Breast epithelium (tissue), 4 donors: ENCODE measurements at places on chromosomes 2 and 18. TPM values are rescaled to one million over a fixed set of nuclear protein-coding genes. Genes with fewer than 3 reads are reported as not detected.

- no peak for DNase-seq
These were observed 54.6 kb upstream of the TXNDC2 start for GRCh38 chr18:9831036-9831722.

DNA sequence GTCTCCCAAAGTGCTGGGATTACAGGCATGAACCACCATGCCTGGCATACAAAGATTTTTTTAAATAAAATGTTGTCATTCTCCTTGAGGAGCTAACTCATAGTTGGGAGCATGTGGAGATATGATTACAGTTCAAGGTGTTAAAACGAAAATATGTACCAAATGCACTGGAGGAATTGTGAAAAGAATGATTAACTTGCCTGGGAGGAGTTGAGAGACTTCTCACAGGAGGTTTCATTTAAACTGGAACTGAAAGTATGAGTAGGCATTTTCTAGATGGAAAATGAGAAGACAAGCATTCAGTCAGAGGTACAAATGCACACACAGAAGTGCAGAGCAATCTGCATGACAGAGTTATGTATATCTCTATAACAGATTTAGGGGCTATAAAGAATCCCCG lies 126.6 kb upstream of the PDE1A start:
- DNase-seq, result no peak

DNA sequence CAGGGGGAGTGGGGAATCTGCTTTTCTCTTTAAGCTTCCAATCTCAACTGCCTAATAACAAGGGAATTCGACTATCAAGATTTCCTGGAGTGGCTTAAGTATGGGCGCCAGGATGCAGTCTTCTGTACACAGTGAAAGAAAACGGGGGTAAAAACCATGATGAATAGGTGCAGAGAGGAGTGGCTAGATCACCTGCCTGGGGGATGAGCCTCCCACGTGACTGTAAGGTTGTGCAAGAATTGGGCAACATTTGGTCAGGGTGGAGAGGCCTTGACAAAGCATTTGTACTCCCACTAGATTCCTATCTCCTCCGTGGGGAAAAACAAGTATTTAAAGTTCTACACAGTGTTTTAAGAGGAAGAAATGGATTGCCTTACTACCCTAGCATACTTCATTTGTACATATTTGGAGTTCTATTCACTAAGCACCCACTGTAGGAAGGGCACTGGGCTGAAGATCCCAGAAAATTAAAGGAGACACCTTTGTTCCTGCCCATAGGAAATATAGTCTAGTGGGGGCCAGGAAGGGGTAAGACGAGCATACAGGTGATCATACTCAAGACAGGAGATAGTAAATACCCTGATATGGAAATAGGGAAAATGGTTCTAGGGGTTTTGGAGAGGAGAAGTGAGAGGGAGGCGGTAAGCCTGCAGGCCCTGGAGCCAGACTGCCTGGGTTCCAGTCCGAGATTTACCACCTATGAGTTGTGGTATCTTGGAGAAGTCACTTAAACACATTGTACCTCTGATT lies 29.2 kb downstream of the EPAS1 start:
- DNase-seq, result peak; percentile 87

The LRRTM1 gene
- 0.15 TPM for total RNA-seq

The PID1 gene
- 60.3 TPM for total RNA-seq

- DNase-seq, result no peak
These were observed 271.6 kb upstream of the SESTD1 start for GRCh38 chr2:179536185-179536584.

DNA sequence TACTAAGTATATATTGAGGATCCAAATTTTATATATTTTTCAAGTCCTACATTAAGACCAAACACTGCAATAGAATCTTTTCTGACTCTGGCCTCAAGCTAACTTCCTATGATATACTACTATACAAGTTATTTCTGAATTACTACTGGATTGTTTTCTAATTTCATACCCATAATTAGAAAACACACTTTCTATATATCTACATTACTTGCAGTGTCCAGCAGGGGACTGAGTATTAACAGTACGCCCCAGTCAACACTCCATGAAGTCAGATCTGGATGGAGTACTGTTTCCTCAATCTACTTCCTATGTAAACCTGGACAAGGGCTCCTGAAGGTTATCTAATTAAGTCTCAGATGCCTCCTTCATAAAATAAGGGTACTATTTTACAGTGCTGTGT lies 26.5 kb downstream of the RMP24 start:
- no peak for DNase-seq

DNA sequence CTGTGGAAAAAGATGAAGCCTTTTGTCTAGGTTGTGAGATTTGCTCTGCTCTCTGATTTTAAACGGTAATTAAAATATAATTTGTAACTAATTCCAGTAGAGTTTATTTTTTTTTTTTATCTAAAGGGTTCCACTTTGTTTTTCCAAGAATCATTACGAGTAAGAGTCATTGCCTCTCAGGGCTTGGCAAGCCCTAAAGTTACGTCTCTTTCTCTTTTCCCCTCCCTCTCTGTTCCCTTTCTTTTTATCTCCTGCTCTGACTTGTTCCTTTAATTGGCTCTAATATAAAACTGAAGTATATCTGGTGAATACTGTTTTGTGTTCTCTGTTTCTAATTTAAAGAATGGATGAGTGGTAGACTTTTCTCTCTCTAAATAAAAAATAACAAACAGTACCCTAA lies 75.8 kb downstream of the CALCRL start:
- DNase-seq, result no peak

DNA sequence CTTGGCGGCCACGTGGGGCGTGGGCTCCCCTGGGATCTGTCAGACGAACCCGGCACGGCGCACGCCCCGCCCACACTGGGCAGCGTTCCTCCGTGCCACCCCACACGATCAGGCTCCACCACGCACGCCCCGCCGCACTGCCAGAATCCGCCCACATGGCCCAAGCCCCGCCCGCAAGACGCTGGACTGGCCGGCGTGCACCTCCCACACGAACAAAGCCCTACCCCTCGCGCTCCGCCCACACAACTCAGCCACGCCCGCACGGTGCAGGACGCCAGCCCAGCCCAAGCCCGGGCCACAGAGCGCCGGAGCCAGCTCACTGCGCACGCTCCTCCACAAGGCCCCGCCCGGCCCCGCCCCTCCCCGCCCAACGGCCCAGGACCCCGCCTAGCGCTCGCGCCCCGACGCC lies 555 bp downstream of the TMEM18 start:
- DNase-seq, result peak; percentile 99

GRCh38 chr18:3148930-3149535 lies 70.7 kb downstream of the MYOM1 start:
- no peak for DNase-seq

DNA sequence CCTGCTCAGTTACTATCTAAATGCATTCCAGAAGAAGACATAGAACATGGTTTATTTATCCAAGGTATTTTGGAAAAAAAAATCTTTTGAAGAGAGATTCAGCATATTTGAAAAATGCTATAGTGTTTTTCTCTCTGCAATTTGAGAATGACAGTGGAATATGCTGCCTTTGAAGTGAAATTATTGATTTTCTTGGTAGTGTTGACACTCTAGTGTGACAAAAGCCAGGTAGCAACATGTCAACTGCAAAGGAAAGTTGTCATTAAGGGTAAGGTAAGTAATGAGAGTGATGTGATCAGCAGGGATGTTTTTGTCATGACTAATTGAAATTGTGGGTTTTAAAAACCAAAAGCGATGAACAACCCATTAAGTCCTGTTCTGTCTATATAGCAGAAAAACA lies 1387.1 kb upstream of the TMEFF2 start:
- DNase-seq, result no peak

- no peak for DNase-seq
These were observed 2.7 kb downstream of the HRH4 start for GRCh38 chr18:24462838-24463775.

The C1QL2 gene
- total RNA-seq, result not detected

The ZSWIM2 gene
- total RNA-seq, result not detected

DNA sequence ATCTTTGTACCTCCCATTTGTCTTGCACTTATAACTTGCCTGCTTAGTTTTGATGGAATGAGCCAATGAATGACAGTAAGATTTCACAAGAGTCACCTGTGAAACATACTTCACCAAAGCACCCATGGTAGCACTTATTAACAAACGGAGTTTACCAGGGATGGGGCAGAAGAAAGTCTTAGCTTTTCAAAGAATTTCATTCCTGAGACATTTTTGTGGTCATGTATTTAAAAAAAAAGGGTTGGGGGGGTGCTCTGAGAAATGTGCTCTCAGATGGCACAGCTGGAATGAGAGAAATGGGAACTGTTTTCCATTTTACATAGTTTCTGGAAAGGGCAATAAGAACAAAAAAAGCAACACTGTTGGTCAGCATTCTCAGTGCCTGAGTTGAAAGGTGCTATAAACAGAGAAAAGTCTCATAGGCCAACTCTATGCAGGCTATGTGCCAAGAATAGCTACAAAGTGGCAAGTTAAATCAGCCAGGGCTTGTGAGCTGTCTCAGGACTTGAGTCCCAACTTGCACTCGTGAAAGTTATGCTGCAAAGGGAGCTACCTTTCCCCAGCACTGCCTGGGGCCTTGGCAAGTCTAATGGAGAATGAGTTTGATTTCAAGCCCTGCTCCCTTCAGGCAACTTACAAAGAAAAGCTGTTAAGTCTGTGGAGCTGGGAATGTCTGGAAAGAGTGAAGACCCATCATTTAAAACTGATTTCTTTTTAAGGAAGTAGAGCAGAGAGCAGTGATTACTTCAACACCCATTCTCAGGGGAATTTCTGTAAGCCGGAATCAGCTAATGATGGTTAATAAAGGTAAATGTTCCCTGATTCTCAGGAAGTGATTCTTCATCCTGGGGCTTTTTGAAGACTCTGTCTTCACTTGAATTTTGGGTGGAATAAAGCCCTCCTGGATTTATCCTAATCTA lies 170.6 kb downstream of the SLC8A1 start:
- no peak for DNase-seq

GRCh38 chr18:32909798-32910561 lies 137.2 kb upstream of the KLHL14 start:
- DNase-seq, result no peak

- no peak for DNase-seq
These were observed 117.4 kb downstream of the PIEZO2 start for GRCh38 chr18:11031966-11032365.

DNA sequence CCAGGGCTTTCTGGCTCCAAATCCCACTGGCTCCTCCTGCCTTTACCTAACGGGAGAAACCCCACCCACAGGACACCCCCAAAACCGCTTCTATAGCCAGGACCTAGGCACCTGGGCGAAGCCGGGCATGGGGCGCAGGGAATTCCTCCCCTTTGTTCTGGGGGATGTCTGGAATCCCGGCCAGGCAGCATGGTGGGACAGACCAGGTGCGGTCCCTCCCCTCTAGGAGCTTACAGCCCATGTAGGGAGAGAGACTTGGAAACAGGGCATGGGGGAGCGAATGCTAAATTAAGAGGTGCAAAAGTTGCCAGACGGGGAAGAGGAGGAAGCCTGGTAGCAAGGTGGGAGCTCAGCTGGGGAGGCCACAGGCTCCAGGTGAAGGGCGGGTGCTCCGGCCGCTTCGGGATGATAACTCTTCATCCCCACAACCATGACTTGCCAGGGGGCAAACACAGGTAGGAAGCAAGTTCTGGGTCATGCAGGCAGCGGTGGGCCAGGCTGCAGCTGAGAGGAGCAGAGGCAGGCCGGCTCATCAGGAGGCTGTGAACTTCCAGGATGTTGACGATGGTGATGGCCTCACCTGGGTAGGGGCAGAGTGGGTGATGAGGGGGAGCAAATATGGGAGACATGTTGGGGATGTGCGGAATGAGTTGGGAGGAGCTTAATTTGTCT lies 1.3 kb downstream of the TMEM37 start:
- no peak for DNase-seq

DNA sequence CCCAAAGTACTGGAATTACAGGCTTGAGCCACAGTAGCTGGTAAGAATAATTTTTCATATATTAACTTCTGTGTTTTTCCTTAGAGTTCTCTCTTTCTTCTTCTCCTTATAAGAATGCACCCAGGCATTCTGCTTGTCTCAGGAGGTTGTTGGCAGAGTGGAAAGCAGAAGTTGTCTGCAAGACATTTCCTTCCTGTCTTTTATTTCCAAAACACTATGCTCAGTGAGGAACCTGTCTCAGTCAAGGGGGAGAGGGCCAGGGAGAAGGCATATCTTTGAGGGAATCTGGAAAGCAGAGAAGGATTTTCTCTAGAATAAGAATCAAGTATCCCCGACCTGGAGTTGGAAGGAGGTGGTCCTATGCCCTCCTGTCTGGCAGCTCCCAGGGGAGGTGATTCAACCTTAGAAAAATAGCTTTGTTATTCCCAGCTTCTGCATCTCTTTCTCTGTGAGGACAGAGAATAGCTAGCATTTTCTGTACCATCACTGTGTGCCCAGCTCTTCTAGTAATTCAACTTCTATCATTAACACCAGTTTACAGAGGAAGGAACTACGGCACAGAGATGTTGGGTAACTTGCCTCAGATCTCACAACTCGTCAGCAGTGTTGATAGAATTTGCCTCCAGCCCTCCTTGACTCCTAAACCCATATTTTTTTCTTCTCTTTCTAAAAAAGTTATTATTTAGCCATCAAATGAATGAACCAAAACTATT lies 3.8 kb upstream of the LPIN2 start:
- no peak for DNase-seq

The PAIP2B gene
- total RNA-seq, result 9.0 TPM

- DNase-seq, result no peak
These were observed 103.9 kb downstream of the NEB start for GRCh38 chr2:151630372-151630771.

- DNase-seq, result no peak
These were observed 73.6 kb upstream of the EPC2 start for GRCh38 chr2:148570989-148571388.

The TDRD15 gene
- total RNA-seq, result not detected

- DNase-seq, result no peak
These were observed 142.0 kb downstream of the KCTD1 start for GRCh38 chr18:26406324-26406723.

GRCh38 chr2:12723736-12724463 lies 7.2 kb downstream of the TRIB2 start:
- no peak for DNase-seq

The HRH4 gene
- total RNA-seq, result 0.16 TPM

- no peak for DNase-seq
These were observed 34.3 kb upstream of the GPD2 start for GRCh38 chr2:156401861-156402260.

The GPD2 gene
- total RNA-seq, result 28.8 TPM

The EFEMP1 gene
- 186 TPM for total RNA-seq

The ERFE gene
- total RNA-seq, result 0.98 TPM
